ENCODE measurements at places on chromosomes 1 and 21.

DNA sequence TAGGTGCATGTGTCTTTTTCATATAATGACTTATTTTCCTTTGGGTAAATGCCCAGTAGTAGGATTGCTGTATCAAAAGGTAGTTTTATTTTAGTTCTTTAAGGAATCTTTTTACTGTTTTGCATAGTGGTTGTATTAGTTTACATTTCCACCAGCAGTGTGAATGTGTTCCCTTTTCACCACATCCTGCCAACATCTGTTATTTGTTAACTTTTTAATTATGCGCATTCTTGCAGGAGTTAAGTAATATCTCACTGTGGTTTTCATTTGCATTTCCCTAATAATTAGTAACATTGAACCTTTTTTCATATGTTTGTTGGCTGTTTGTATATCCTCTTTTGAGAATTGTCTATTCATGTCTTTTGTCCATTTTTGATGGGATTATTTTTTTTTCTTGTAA is 1761.9 kb downstream of the PLA2G4A start:
- DNase-seq: no peak

DNA sequence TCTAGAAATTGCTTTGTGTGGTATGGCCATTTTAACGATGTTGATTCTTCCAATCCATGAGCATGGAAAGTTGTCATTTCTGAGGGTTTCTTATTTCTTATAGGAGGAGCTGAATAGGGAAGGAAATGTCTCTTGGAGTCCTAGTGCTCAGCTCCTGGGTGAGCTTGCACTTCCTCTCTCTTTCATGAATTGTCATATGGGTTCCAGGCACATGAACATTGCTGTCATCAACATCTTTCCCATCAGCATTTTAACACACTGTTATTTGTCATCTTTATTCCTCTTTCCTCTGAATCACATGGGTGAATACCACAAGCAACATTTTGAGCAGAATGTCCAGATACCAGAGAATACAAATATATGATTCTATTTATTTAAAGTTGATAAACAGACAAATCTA is 23.4 kb downstream of the SLAMF6 start:
- no peak for DNase-seq

- DNase-seq: no peak
Measured at GRCh38 chr1:30734106-30734505, 10.7 kb upstream of the MATN1 start.

DNA sequence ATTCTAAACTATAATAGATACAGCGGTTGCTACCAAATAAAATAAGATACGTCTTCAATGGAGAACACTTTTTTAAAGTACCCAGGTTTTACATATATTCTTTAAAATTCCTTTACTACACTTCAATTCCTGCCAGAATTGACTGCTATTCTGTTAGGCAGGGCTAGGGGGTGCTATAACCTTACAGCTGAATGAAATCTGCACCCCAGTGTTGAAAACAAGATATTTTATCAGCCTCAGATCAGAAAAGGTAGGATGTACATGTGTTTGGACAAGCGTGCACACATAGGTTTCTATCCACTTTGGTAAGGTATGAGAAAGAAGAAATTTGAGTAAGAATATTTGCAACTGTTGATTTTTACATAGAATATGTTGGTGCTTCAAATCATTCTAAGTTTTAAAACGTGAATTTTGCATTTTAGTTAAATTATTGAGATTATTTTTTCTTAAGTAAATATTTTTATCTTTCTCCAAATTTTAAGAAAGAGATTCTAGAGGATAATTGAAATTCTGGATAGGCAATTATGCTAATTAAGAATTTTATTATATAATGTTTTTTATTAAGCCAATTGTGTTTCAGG is 490.8 kb upstream of the ADGRL4 start:
- DNase-seq: no peak

- DNase-seq: no peak
Measured at GRCh38 chr1:231724041-231724440, 97.5 kb downstream of the DISC1 start.

GRCh38 chr1:239303289-239303688 is 83.1 kb upstream of the CHRM3 start:
- no peak for DNase-seq

All from gastrocnemius medialis (tissue), 4 donors.